Posterior vena cava (tissue), 2 donors: ENCODE measurements at places on chromosomes 6 and 20.

GRCh38 chr6:6046716-6047115, 40.0 kb upstream of the NRN1 start:
- DNase-seq, result no peak

- DNase-seq, result no peak
These were observed 28.3 kb upstream of the TMEM200A start for GRCh38 chr6:130337534-130337933.

DNA sequence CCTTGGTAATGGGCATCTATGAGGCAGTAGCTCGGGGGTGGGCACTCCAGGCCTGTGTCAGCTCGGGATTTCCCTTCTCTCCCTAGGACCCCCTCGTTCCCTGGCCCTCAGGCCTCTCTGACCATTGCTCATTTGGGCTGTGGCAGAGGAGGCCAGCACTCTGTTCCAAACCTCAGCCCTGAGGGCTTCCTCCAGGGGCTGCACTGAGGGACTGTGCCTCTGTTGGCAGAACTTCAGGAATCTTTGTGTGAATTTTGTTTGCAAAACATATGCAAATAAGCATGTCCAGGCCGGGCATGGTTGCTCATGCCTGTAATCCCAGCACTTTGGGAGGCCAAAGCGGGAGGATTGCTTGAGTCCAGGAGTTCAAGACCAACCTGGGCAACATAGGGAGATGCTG, 11.0 kb downstream of the PACSIN1 start:
- no peak for DNase-seq

- no peak for DNase-seq
These were observed 584.2 kb downstream of the CD109 start for GRCh38 chr6:74280130-74280692.

DNA sequence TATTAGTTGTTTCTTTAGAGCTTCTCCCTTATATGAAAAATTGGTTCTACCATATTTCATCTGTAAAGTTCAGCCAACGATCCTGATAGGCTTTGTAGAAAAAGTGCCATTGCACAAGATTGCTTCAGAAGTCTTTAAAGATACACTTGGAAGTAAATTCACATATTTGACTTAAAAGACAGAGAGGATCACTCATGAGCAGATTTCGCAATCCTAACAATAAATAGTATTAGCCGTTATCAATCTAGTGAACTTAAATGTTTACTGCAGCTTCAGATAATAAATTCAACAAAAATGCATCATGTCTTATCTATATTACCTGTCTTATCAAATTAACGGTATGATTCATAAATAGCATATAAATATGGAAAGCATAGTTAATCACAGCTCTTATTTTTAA, 8.7 kb upstream of the SLC17A4 start:
- no peak for DNase-seq

GRCh38 chr6:5424726-5425125, 163.4 kb downstream of the FARS2 start:
- DNase-seq, result no peak

DNA sequence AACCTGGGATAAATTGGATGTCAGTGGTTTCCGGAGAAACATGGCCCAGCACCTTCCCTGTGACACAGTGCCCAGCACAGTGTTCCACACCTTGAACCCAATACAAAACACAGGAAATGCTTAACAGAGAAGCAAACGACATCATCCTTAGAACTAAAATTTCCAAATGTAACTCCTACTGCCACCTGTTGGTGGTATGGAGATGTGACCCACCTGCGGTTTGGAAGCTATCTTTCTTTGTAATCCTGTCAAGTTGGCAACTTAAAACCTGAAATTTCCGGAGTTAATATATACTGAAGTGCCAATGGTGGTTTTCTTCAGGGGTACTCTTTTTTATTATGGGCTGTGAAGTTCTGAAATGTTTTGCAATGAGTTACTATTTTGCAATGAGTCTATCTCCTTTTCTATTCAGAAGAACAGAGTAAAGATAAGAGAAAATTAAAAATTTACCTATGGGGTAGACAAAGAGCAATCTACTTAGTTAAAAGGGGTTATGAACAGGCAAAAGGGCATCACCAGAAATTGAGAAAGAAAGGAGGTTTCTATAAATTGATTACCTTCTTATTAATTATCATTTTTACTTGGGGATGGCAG, 658.8 kb downstream of the PTPRT start:
- no peak for DNase-seq
